ENCODE measurements at places on chromosomes 2 and 18.

- DNase-seq: no peak
These were observed 123.3 kb downstream of the LTBP1 start for GRCh38 chr2:33069894-33070651.

- no peak for DNase-seq
These were observed 23.8 kb upstream of the IL1R2 start for GRCh38 chr2:101967826-101968513.

DNA sequence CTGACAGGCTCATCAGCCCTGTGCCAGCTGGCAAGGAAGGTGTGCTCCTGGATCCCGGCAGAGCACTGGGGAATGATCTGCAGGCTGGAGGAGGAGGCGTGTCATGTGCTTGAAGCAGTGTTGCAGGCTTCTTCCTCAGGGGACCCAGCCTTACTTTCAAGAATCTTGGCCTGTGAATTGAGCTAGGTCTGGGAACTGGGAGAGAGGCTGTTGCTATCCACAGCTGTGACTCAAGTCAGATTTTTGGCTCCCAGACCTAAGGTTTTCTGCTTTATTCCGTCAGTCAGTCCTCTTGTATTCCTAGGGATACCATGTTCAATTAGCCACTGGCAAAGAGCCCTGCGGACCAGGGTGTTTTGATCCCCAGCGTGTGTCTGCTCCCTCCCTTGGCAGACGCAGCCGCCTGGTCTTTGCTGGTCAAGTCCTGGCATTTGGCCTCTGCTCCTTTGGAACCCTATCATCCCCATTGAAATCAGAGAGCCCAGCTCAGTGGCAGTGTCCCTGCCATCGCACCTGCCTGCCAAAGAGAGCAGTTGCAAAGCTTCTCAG is 32.4 kb downstream of the ASB1 start:
- DNase-seq: no peak

DNA sequence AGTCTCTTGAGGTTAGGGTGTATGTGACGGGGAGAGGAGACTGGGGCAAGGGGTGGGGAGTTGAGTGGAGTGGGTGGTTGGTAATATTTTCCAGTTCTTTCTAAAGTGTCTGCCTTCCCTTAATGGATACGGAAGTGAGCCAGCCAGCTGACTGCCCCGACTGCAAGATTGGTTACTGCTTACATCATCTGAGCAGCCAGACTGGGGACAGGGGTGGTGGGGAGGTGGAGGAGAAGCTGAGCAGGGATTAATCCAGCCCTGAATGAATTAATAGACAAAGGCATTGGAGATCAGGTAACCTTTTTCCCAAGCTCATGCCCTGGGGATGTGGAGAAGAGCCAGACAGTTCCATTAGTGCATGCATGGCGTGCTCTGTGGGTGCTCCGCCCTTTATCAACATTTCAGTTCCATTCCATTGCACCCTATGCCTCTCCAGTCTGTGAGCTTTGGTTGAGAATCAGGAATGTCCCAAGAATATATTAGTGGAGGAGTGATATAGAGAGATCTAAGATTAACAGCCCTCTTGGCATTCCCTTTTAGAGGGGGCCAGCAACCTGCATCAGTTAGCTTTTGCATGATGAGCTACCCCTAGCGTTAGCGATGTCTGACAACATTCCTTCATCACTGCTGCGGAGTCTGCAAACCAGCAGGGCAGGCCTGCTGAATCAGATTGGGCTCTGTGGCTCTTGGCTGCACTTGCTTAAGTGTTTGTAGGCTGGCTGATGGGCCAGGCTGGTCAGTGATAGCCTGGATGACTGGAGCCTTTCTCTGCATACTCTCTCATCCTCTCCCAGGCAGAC is 67.4 kb downstream of the TNP1 start:
- DNase-seq: no peak

GRCh38 chr18:27845897-27846296 is 331.0 kb downstream of the CDH2 start:
- no peak for DNase-seq

DNA sequence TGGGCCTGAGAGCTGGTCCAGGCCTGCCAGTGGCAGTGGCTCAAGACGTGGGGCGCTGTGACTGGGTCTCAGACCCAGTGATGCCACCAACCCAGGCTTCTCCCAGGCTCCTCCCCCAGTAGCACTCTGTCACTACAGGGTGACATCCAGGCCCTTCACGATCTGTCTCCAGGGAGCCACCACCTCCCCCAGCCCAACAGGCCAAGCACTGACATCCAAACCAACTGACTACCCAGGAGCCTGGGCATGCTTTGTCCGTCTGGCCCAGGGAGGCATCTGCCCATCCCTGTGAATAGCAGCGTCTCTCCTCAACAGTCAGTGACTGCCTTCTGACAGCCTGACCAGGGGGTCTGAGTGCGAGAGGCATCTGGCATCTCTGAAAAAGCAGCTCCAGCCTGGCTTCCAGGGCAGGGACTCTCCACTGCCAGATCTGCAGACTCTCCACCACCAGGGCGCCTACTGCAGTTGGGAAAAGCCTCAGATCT is 13.0 kb downstream of the TEX44 start:
- no peak for DNase-seq

DNA sequence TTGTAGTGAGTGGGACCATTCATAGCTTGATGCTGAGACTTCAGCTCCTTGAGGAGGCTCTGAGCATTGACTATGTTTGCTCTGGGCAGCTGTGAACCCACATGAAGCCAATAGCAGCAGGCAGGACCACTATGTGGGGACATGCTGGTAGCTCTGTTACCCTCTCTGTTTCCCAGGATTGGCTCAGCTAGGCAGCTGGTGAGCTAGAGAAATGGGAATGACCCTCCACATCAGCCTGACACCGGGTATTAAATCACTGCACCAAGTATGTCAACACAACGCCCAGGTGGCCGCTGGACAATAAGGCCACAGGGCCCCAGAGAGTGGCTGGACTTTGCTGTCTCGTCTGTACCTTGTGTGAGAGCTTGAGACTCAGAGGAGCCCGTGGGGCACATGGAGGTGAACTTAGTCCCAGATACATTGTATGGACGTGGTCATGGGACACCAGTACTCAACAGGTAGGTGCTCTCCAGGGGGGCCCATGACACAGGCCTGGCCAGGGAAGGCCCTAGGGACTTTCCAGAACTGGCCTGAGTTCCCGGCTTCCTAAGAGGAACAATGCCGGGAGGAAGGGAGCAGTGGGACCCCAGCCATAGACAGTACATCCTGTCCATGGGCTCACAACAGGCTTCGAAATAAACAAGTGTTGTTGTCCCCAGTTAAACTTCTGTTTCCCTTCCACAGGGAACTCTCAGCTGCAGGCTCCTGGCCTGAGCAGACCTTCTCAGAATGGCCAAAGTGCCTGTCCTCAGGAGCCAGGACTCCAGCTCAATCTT is 35.2 kb downstream of the HS1BP3 start:
- no peak for DNase-seq

DNA sequence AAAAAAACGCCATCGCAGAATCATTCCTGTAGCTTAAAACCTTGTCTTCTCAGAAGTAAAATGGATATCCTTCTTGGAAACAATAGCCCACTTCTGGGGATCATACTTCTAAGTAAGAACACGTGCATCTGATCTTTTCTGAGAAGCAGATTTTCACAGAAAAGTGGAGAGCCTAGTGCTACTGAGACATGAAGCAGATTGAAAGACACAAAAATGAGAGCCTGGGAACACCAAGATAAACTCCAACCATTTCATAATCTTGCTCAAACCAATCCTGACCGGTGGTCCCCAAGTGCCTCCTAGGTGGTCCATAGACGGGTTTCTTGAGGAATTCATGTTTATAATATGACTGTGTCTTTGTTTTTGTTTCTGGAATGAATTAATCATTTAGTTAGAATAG is 191.2 kb downstream of the IRS1 start:
- no peak for DNase-seq

DNA sequence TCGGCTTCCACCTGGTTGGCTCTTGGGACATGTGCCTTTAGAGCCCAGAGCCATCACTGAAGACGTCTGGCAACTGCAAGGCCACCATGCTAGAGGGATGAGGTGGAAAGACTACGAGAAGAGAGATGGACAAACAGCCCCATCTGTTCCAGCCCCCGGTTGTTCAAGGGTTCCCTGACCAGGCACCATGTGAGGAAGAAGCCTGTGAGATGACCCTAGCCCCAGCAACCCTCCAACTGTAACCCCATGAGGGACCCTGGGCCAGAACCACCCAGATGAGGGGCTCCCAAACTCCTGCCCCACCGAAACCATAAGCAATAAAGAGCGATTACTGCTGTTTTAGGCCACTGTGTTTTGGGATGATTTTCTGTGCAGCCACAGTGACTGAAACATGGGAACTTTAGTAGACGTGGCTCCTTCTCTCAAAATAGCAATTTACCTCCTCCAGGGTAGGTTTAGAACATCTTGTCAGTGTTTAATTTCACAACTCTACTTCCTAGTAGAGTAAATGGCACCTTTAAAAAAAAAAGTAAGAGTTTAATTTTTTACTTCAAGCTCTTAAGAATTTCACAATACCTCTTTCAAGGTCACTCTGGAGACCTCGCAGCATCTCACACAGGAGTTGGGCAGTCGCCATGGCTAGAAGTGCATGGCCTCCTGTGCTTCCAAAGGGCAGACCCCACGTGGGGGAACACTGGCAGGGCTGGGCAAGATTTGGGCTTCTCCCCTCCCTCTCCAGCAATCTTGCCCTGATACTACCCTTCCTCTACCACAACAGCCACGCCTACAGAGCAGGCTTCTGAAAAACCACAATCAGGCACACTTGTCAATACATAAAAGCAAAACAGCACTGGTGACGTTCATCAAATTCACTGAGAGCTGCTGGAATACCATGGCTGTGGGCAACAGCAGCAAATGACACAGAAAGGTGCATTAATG is 48.8 kb downstream of the TMEM163 start:
- DNase-seq: peak; percentile 26

GRCh38 chr2:202624133-202624532 is 10.6 kb upstream of the FAM117B start:
- DNase-seq: no peak

GRCh38 chr2:197908156-197908555 is 103.8 kb downstream of the PLCL1 start:
- DNase-seq: no peak

GRCh38 chr18:45670281-45670962 is 53.6 kb upstream of the SLC14A1 start:
- DNase-seq: peak; percentile 99

GRCh38 chr2:44191739-44192138 is 23.1 kb downstream of the PPM1B start:
- DNase-seq: no peak

- no peak for DNase-seq
These were observed 150.6 kb downstream of the RIF1 start for GRCh38 chr2:151560289-151560688.

DNA sequence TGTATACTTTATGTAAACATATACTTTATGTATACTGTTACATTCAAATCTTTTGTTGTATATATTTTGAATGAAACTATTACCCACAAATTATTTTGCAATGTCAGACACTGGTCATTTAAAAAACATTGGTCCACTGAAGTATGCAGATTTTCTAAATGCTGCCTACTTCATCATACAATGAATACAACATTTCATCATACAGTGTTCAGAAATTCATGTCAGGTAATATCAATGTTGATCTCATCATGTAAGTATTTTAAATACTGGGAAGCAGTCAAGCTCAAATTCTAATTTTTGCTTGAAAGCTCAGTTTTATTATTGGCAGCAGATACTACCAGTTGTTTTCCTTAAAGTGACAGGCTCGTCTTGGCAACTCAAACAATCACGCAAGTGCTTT is 2.9 kb upstream of the STAT4 start:
- no peak for DNase-seq

DNA sequence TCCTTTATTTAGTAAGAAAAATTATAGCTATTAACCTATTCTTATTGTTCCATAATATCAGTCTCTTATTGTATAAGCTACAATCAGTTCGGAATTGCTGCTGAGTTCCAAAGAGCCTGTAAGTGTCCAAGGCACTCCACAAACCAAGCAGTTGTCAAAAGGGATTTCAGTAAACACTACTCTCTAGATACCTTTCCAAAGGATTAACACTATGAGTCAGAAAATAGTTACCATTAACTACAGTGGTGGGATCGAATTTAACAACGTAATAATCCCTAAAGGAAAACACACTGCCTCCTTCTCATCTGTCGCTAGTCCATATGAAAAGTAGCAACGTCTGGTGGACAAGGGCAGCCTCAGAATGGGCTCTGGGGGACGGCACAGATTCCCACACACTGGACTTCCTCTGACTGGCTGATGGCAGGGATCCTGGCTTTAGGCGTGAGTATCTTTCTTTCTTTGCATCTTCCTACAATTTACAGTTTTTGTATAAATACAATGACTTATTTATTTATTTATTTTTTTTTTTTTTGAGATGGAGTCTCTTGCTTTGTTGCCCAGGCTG is 8.8 kb downstream of the TGFBRAP1 start:
- DNase-seq: no peak

- no peak for DNase-seq
These were observed 134.0 kb downstream of the NEDD4L start for GRCh38 chr18:58177896-58178470.

- DNase-seq: peak; percentile 80
These were observed 39.9 kb downstream of the STK17B start for GRCh38 chr2:196131384-196131937.

DNA sequence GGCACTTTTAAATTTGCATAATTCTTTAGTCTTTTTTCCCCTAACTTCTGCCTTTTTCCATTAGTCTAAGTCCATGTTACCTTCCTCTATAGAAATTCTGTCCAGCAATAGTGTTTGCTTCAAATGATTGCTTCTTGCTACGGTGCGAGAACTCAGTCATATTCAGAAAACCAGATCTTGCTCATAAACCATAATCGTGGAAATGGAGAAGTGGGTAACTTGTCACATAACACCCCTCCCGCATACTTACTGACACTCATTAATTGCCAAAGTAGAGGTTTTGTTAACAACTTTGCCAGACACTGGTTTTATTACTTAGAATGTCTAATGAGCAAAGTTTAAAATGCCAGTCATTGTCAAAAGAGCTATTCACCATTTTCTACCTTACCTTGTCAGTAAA is 94.3 kb upstream of the TWSG1 start:
- DNase-seq: no peak

DNA sequence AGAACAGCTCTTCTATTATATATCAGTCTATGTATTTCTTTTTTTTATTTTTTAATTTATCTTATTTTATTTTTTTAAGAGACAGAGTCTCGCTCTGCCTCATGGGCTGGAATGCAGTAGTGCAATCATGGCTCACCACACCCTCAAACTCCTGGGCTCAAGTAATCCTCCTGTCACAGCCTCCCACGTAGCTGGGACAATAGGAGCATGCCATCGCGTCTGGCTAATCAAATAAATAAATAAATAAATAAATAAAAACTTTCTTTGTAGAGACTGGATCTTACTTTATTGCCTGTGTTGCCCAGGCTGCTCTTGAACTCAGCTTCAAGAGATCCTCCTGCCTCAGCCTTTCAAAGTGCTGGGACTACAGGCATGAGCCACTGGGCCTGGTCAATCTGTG is 117.0 kb downstream of the RBMS1 start:
- DNase-seq: no peak

- peak; percentile 84 for DNase-seq
These were observed 764 bp downstream of the MBD2 start for GRCh38 chr18:54223568-54224241.

- DNase-seq: no peak
These were observed 47.2 kb downstream of the PLEK start for GRCh38 chr2:68412127-68412819.

- DNase-seq: no peak
These were observed 71.2 kb downstream of the CTAGE1 start for GRCh38 chr18:22346401-22346952.

GRCh38 chr18:57898506-57899124 is 95.5 kb upstream of the ATP8B1 start:
- DNase-seq: no peak
